ENCODE measurements at places on chromosomes 7 and 10.

DNA sequence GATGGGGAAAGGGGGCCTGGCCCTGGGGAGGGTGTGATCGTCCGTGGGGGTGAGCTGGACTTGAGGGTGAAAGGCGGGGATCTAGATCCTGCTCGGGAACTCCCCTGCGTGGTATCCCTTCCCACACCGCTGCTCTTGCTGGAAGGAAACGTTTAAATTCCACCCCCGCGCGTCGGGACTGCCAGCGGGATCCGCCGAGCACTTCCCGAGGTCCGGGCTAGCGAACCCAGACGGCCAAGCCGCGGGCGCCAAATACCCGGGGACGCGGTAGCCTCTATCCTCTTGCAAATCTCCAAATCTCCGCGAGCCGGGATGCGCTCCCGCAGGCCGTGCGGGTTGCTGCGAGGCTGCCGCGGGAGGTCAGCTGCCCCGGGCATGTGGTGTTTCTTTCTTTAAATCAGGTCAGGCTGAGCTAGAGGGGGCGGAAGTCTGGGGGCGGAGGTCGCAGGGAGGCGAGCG, 904 bp downstream of the NPTX2 start:
- DNase-seq = no peak

GRCh38 chr7:7964691-7965090, 3.9 kb upstream of the GLCCI1 start:
- no peak for DNase-seq

DNA sequence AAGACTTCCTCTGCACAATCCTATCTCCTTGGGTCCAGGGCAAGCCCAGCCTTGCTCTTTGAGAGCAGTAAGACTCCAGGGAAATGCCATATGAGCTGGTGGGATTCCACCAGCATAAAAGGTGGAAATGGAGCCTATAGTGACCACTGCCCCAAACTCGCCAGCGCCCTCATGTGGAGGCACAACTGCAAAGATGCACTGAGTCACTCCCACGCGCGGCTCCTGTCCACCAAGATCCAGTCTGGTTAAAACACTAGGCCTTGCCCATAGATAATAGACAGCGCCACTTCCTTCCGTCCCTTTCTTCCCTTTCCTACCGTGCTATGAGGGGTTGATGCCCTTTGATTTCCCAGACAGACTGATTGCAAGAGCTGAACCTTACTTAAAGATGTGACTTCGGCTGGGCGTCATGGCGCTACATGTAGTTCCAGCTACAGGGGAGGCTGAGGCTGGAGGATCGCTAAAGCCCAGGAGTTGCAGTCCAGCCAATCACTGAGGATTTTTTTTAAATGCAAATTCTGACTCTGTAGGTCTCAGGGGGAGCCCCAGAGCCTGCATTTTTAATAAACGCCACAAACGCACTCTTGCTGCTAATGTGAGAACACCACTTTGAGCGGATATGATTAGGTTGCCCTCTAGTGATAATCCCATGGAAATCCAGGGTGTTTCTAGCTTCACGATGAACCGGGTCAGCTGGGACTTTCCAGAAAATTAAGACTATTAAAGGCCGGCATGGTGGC, 136.5 kb downstream of the EPC1 start:
- DNase-seq = no peak

DNA sequence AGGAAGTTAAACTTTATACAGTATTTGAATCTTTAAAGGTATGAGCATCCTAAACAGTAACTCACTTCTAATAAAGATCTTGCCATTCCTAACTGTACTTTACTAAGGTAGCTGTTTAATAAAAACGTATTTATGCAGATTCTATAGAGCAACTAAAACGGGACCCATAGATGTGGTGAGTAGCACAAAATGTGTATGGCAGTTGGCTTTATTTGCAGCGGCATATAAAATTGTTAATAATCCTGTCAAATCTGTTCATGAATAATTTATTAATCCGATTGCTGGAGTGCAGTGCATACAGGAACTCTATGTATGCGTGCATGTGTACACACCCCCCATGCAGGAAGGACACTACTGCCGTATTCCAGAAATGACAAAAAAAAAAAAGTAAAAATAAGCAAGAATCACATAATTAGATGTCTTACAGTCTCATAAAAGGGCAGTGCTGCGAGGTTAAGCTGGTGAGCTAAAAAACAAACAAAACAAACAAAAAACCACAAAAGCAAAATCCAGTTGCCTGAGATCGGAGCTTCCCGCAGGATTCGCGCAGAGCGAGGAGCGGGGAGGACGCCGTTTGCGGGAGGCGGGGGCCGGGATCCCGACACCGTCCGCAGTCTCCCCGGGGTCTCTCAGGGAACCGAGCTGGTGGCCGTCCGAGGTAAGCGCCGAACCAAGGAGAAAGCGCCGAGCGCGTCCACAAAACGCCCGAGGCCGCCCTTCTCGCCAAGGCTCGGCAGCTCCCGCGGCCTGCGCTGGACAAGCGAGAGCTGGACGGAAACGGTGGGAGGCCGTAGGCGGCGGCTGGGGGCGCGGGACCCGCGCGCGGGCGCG, 518 bp upstream of the COMMD3 start:
- DNase-seq = no peak

DNA sequence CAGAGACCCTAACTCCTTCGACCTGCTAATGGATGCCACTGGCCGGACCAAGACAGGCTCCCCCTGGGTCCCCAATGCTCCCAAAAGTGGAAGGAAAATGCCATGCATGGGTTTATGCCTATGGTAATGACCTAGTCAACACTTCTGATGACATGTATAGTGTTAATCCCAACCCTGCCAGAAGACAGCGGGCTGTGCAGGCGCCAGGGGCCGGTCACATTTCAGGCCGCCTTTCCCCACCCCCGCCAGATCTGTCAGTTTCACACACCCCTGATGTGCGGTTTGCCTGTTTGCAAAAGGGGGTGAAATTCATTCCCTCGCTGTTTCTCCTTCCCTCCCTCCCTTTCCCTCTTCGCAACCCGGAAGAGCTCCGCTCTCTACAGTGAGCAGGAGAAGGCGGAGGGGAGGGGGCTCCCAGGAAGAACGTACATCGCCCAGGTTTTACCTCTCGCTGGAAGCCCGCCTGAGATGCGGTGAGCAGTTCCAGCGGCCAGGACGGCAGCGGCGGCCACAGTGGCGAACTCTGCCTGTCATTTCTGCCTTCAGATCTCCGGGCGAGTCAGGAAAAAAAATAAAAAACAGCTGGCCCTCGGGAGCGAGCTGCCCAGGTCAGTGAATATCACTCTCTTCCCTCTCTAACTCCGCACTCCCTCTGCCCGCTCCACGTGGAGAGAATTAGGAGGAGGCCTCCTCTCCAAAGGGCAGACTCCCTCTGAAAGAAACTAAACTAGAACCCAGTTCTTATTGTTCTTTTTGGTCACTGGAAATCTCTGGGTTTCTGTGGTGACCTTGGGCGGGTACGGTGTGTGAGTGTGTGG, 9.4 kb upstream of the GATA3 start:
- no peak for DNase-seq

DNA sequence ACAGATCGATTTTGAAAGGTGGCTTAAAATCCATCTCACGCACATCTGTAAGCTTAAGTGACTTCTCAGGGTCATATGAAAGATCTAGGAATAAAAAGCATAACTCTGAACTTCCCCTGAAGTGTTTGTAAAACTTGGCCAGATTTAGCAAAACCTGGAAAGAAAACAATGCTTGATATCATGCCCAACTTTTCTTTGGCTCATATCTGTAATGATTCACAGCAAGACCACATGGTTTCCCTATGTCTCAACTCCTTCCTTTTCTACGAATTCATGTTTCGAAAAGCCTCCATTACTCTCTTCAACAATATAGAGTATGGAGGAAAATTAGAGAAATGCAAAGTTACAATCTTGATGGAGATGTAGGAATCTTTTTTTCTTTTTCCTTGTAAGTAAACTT, 20.1 kb upstream of the CABCOCO1 start:
- no peak for DNase-seq

- no peak for DNase-seq
Measured at GRCh38 chr7:122183106-122183505, 39.1 kb upstream of the AASS start.

DNA sequence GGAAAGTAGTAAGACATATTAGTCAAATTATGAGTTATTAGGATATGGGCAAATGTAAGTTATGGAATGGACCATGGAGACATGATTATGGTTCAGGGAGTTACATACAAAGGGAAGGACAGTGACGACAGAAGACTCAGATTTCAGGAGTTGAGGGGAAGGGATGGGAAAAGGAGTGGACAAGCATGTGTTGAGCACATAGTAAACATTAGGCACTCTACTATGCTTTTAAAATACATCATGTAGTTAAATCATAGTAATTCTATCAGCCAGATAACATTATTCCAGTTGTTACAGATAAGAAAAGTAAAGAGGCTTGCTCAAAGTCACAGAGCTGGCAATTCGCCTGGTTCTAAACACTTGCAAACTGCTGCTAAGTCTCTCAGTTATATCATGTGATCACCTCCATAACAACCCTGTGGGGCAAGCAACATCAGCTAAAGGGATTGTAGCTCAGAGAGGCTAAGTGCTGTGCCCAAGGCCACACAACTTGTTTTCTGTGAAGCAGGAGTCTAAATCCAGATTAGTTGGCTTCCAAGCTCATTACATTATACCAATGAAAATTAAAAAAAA, 115.2 kb upstream of the MDFIC start:
- DNase-seq = no peak

DNA sequence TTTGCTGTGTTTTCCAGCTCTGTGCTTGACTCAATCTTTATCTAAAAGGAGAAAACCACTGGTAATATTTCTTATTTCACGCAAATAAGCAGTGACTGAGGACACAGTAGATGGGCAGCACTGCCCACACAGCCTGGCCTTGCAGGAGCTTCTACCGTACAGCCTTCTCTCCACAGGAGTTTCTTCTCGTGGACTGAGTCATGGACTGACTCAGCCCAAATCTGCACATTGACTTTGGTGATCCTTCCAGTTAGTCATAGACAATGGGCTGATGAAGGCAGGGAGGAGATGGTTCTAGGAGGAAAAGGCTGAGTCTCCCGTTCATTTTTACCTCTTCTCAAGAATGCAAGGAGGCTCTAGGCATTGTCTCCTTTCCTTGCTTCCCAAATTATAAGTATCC, 200.7 kb downstream of the RAPGEF5 start:
- DNase-seq = no peak

GRCh38 chr7:51481421-51481820, 164.8 kb upstream of the COBL start:
- no peak for DNase-seq

- no peak for DNase-seq
Measured at GRCh38 chr7:93813514-93813913, 77.0 kb downstream of the TFPI2 start.

DNA sequence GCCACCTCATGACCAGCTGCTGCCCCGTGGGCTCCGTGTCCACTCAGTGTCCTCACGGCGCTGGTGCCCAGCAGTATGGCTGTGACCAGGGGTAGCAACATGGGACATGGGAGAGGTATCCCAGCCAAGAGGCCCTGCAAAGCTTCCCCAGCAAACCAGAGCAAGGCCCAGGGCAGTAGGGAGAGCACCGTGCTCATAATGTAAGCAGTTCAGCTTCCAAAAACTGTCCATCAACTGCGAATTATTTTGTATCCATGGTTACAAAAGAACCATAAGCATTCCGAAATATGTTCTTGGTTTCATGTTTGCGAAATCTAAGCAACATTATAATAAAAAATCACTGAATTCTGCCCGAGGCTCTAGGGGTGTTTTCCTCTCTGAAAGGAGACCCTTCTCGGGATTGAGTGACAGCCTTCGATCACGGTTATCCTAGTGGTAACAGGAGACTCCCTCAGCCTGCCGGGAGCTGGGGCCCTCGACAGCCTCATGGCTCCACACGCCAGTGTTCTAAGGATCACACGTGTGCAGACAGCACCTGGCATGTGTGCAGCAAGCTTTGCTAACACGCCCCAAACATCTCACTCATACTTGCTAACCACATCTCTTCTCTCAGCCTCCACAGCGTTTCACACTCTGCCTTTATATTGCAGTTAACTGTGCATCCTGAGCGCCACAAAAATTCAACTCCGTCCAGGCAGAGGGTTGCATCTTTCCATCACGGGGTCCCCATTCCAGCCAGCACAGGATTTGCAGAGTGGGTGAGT, 117.6 kb downstream of the DIP2C start:
- DNase-seq = no peak

GRCh38 chr10:94123258-94123995, 129.7 kb downstream of the PLCE1 start:
- DNase-seq = no peak

- DNase-seq = no peak
Measured at GRCh38 chr7:135933509-135934188, 43.5 kb downstream of the MTPN start.

DNA sequence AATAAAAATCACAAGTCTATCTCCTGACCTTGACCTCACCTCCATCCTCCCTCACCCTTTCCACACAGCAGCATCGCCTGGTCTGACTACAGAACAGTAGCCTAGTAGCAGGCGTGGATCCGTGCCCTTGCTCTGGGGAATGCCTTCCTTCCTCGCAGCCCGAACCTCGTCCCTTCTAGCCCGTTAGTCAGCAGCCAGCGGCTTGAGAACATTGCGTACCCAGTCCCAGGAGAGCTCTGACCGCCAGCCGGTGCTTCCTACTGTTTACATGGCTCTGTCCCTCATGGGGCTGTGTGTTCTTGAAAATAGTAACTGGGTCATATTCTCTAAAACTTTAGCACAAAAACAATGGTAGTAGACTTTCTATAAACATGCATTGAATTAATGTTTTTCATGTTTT, 682.7 kb upstream of the IGFBP3 start:
- DNase-seq = no peak

- DNase-seq = peak; percentile 22
Measured at GRCh38 chr7:85554236-85555178, 367.7 kb upstream of the SEMA3D start.

- DNase-seq = no peak
Measured at GRCh38 chr10:78948621-78949030, 120.1 kb upstream of the ZMIZ1 start.

DNA sequence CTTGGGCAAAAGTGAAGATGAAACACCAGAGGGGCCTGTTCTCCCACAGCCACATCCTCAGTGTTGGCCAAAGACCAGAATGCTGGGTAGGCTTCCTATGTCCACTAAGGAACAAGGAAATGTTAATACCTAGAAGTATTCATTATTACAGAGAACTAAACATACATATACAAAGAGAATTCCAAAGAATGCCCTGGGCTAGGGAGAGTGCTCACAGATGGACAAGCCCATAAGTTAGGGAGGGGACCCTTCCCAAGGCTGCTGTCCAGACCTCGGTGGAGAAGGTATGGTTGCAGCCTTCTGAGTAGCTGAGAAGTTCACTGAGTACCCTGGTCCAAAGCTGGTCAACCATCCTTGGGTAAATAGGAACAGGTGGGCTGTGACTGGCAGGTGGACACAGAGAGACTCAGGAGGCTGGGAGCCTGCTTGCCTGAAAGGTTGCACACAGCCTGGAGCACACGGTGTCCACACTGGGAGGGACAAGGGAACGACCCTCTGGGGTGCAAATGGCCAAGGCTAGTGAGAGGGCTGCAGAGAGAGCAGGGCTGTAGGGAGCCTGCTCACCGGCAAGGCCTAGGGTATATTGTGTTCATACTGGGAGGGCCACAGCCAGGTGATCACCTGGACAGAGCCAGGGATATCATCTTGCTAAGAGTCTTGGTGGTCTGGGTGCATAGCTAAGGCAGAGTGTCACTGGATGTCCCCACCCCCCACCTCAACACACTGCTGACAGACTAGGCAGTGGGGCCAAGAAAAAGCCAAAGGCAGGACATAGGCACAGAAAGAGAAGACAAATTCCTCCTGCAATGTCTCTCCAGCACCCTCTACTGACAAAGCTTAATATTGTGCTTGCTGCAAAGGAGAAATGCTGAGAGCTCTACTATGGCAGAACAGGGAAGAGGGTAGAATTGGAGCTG, 40.3 kb downstream of the CPVL start:
- DNase-seq = peak; percentile 43

GRCh38 chr7:130127821-130128317, 57.5 kb downstream of the KLHDC10 start:
- DNase-seq = no peak

All from iPS DF 6.9 (cell line).